ENCODE measurements at places on chromosomes 16 and 17.

GRCh38 chr17:33113276-33113990 lies 121.8 kb downstream of the SPACA3 start:
- no peak for DNase-seq

GRCh38 chr17:40019140-40019991 lies 4.1 kb downstream of the CSF3 start:
- no peak for DNase-seq

DNA sequence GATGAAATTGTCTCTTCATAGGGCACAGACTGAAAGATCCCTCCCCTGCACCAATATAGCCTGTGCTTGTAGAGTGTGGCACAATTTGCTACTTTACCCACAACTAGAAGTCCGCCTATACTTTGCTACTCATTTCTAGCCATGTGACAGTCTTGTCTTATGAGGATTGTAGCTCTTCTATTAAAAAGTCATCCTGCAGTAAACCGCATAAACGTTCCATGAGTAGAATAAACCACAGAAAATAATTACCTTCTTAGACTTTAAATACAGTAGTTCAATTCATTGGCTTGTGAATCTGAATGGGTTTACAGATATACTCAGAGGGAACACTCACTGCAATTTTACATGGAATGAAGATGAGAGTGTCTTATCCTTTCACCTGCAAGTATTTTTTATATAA lies 4.4 kb downstream of the KRT27 start:
- no peak for DNase-seq

- no peak for DNase-seq
These were observed 481.5 kb upstream of the ZFHX3 start for GRCh38 chr16:73529303-73530012.

- no peak for DNase-seq
These were observed 2.9 kb upstream of the CD7 start for GRCh38 chr17:82320140-82320840.

DNA sequence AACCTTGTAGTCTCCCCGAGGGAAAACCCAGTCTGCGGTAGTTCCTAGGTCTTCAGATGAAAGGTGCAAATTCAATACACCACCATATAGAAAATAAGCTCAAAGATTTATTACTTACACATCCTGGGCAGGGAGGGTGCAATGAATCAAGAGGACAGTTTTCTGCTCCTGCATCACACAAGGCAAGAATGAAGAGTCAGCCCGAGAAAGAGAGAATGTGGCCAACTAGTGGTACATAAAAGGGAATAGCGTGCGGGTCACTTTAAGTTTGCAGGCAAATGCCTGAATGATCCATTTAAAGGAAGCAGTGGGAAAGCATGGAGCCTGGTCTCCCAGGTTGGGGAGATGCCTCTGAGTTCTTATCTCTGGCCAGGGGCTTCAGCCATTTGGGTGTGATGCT lies 403.4 kb downstream of the GRIN2A start:
- DNase-seq, result no peak

DNA sequence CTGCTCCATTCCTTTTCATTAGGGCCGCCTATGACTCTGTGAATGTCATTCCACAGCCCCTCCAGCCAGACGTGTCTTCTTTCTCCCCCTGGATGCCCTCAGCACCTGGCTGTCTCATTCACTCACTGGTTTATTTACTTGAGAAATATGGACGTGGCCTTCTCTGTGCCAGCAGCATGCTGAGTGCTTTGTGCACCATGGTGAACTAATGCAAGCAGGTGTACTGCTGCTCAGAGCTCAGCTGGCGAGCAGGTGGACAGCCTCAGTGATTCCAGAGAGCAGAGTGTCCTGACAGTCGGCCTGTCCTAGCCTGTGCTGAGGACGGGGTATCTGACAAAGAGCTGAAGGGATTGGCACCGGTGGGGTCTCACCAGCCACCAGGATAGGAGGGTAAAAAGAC lies 96.7 kb downstream of the GNAO1 start:
- no peak for DNase-seq

- DNase-seq, result no peak
These were observed 276.5 kb downstream of the XYLT1 start for GRCh38 chr16:17194190-17194780.

- no peak for DNase-seq
These were observed 248.1 kb downstream of the HS3ST3A1 start for GRCh38 chr17:13353590-13353989.

GRCh38 chr17:27199948-27200347 lies 94.0 kb upstream of the WSB1 start:
- no peak for DNase-seq

DNA sequence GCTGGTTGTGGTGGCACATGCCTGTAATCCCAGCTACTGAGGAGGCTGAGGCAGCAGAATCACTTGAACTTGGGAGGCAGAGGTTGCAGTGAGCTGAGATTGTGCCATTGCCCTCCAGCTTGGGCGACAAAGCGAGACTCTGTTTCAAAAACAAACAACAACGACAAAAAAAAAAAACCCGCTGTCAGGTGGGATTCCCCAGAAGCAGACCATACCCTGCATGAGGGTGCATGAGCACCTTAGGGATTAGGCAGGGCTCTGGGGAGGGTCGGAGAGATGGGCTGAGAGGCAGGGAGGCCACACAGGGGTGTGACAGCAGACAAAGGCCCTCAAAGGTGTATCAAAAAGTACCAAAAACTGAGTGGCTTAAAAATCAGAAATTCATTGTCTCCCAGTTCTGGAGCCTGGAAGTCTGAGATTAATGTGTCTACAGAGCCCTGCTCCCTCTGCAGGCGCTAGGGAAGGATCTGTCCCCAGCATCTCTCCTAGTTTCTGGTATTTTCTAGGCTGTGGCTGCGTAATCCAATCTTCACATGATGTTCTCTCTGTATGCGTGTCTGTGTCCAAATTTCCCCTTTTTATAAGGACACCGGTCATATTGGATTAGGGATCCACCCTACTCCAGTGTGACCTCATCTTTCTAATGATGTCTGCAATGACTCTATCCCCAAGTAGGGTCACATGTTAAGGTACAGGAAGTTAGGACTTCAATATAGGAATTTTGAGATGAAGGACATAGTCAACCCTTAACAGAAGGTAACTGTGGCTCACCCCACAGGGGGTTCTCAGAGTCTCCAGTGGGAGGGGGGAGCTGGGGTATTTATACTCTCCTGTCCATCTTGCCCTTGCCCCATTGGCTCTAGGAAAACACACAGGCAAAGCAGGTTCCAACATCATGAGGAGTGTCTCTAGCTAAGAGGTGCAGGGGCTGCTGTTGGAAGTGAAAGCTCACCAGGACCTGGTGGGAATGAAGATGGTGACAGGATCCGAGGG lies 13.6 kb upstream of the TVP23A start:
- DNase-seq, result no peak

DNA sequence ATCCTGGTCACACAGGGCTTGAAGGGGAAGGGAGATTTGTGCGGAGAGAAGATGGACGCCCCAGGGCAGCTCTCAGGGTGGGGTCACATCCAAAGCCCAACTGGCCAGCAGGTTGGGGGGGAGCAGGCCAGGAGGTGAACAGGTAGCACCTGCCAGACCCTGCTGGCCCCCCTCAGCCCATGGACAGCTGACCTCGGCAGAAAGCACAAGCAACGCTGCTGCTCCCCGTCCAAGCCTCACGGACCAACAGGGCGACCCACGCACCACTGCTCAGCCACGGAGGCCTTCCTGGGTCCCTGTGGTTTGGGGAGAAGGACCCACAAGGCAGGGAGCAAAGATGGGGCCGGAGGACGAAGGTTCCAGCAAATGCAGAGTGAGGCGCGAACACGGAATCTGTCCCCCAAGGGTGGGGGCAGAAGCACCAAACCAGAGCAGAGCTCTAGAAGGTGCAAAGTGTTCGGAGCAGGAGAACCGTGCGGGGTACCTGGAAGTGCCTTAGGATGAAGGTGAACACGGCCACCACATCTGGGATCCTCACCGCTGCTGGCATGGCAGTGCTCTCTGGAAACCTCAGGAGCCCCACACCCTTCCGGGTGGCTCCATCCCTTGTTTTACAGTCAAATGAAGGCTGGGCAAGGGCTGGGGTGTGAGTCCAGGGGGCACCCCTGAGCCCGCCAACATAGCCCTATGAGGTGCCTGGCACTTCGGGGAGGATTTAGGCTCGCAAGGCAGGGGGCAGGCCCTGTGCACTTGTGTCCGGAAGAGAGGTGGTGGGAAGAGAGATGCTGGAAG lies 17.9 kb downstream of the CEP295NL start:
- DNase-seq, result no peak

DNA sequence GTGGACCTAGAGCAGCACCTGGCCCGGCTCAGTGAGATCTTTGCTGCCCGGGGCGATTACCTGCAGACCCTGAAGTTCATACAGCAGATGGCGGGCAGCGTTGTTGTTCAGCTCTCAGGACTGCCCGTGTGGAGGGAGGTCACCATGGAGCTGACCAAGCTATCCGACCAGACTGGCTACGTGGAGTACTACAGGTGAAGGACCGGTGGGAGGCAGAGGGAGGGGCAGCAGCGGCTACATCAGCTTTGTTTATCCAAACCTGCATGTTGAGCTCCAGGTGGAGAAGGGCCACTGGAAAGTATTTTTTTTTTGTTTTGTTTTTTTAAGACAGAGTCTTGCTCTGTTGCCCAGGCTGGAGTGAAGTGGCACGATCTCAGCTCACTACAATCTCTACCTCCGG lies 23.9 kb downstream of the TTYH2 start:
- no peak for DNase-seq

Measured in occipital lobe (tissue), 3 donors.